ENCODE measurements at places on chromosomes 12 and 14. TPM values are rescaled to one million over a fixed set of nuclear protein-coding genes. Genes with fewer than 3 reads are reported as not detected.

GRCh38 chr12:104796475-104796862 is 161.6 kb downstream of the SLC41A2 start:
- DNase-seq, result no peak

GRCh38 chr12:114846771-114847170 is 162.8 kb upstream of the TBX3 start:
- DNase-seq, result no peak

- peak; percentile 72 for DNase-seq
These were observed 33.7 kb downstream of the RASSF8 start for GRCh38 chr12:25992026-25992782.

GRCh38 chr14:100765296-100765695 is 38.6 kb downstream of the DLK1 start:
- no peak for DNase-seq

DNA sequence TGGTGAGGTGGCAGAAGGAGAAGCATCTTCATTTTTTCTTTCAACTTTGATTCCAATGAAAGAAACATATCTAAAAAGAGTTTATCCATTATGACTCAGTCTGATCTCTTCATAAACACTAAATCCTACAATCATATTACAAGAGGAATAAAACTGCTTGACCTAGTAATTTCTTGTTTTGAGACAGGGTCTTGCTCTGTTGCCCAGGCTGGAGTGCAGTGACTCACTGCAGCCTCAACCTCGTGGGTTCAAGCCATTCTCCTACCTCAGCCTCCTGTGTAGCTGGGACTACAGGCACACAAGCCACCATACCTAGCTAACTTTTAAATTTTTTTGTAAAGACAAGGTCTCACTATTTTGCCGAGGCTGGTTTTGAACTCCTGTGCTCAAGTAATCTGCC is 147.2 kb downstream of the NDUFA12 start:
- DNase-seq, result no peak

- DNase-seq, result no peak
These were observed 134.7 kb downstream of the CMAS start for GRCh38 chr12:22180705-22181104.

DNA sequence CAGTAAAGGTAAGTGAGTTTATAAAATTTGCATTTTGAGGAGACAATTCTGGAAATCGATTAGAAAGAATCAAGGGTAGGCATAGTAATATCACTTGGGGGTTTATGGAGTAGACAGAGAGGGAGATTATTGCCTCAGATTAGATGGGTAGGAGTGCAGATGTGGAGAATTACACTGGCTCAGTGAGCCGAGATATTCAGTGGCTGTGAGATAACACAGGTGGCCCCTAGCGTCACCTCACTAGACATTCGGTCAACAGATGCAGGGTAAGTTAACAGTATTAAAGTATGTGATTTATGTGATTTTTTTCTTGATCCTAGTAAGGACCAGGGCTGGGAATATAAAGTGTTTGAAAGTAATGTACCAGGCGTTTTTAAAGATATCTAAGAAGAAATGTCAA is 39.6 kb upstream of the KLRD1 start:
- no peak for DNase-seq

DCN gene
- 0.48 TPM for total RNA-seq

MGP gene
- total RNA-seq, result 0.44 TPM

MYF6 gene
- total RNA-seq, result not detected

Measured in foreskin keratinocyte (primary cell).